ENCODE measurements at places on chromosomes 3 and 15. TPM values are rescaled to one million over a fixed set of nuclear protein-coding genes. Genes with fewer than 3 reads are reported as not detected.

DNA sequence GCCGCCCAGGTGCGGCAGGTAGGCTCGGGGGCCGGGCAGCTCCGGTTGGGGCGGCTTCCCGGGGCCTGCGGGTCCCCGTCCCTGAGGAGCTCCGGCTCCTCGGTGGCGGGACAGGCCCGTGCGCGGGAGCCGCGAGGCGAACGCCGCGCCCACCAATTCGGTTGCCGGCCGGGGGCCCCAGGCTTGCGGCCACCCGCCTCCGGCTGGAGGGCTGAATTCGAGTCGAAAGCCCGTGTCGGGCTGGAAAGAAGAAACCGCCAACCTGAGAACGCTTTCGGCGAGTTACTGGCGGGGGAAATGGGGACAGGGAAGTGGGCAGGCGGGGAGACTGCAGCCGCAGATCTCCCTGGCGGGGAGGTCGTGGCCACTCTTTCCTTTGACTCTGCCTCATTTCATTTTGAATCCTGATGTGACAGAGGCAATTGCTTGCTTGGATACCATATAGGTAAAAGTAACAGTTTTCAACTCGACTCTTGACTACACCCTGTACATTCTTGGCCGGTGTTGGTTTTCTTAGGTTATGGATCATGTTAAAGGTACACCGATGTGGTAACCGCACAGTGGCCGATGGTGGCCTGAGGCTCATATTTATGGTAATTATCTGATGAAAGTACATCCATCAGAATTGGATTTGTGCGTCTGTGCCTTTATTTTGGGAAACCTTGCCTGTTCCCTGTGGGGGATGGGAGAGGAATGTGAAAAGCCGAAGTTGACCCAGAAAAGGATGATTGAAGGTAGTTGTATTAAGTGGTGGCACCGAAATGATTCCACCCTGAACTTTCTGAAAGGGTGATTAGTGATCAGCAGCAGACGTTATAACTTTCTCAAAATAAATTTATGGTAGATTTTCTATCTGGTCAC, 1.7 kb downstream of the B3GNT5 start:
- H3K4me1 ChIP-seq, result peaks cover 10% of the 10 kb centered on the region
- H3K27ac ChIP-seq, result peak overlapping the region; percentile 99
- H3K27me3 ChIP-seq, result no peaks in the 10 kb centered on the region
- DNase-seq, result peak; percentile 26
- H3K4me3 ChIP-seq, result peak overlapping the region; percentile 95

The SOX14 gene
- not detected for total RNA-seq

The MNS1 gene
- 0.60 TPM for total RNA-seq

The ABHD5 gene
- total RNA-seq, result 29.9 TPM

- H3K27ac ChIP-seq, result no peak overlapping the region
- no peak for DNase-seq
- no peaks in the 10 kb centered on the region for H3K27me3 ChIP-seq
- no peaks in the 10 kb centered on the region for H3K4me1 ChIP-seq
- H3K36me3 ChIP-seq, result no peaks in the 10 kb centered on the region
These were observed 158.8 kb downstream of the SMAD6 start for GRCh38 chr15:66860844-66861243.

DNA sequence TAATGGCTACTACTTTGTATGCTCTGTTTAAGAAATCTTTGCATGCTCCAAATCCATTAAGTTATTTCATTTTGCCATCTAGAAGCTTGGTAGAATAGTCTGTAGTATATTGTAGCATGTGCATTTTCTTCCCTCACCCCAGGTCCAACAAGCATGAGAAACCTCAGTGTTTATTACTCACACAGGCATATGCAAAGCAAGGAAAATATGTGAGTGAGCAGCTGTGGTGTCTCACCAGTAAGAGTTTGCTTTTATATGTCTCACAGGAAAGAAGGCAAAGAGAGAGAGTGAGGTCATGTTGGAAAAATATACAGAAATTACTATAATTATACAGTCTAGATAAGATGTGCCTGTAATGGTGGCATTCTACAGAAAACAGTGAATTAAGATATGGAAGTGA, 312.5 kb downstream of the C3orf38 start:
- H3K27ac ChIP-seq, result no peak overlapping the region
- H3K4me1 ChIP-seq, result no peaks in the 10 kb centered on the region
- DNase-seq, result no peak
- H3K27me3 ChIP-seq, result no peaks in the 10 kb centered on the region
- H3K36me3 ChIP-seq, result no peaks in the 10 kb centered on the region
- H3K4me3 ChIP-seq, result no peak overlapping the region

The LMAN1L gene
- not detected for total RNA-seq

The DNAH12 gene
- 1.1 TPM for total RNA-seq

GRCh38 chr3:188529228-188529627, 375.3 kb downstream of the LPP start:
- H3K4me3 ChIP-seq, result no peak overlapping the region
- no peaks in the 10 kb centered on the region for H3K27me3 ChIP-seq
- no peak overlapping the region for H3K27ac ChIP-seq

The KATNBL1 gene
- total RNA-seq, result 166 TPM

The FBXL2 gene
- 11.7 TPM for total RNA-seq

GRCh38 chr3:13718000-13718399, 161.9 kb downstream of the WNT7A start:
- H3K27me3 ChIP-seq, result no peaks in the 10 kb centered on the region
- no peaks in the 10 kb centered on the region for H3K4me1 ChIP-seq
- H3K27ac ChIP-seq, result no peak overlapping the region
- no peaks in the 10 kb centered on the region for H3K36me3 ChIP-seq
- DNase-seq, result no peak
- no peak overlapping the region for H3K4me3 ChIP-seq

The FBXL22 gene
- total RNA-seq, result 0.60 TPM

The PEX5L gene
- 0.40 TPM for total RNA-seq

DNA sequence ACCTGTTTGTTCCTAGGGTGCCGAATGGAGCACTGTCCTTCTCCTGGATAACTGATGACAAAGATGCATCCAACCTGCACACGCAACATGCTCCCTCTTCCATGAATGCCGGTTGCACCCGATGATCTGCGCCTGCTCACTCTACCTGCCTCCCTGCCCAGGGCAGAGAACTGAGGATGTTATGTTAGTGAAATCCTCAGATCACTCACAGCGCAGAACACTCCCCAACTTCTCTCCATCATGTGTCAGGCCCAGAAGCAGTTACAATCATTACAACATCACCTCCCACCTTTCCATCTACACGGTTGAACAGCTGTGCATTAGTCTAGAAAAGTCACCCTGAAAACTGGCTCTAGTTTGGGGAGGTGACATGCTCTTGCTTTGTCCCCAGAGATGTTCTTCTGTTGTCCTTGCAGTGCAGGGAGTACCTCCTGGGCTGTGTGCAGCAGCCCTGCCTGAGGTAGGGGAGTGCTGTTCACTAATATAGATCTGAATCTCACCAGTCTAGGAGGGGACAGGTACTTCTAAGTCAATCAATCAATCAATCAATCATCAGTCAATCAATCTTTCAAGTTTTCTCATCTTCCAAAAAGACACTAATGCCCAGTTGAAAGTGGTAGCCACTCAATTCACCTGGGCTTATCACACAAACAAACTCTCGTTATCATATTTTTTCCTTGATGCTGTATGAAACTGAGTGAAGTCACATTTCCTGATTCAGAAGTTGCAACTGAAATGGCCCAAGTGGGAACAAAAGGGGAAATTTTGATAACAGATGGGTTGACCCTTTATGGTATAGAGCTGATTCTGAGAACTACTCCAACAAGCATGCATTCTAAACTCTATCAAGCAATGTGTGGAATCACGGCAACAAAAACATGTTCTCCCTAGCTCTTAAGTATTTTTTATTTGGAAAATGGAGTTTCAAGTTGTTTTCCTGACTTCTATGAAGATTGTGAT, 15.4 kb upstream of the ISLR start:
- H3K27me3 ChIP-seq, result no peaks in the 10 kb centered on the region
- H3K4me1 ChIP-seq, result peaks cover 19% of the 10 kb centered on the region
- DNase-seq, result no peak
- no peak overlapping the region for H3K4me3 ChIP-seq
- H3K36me3 ChIP-seq, result no peaks in the 10 kb centered on the region

DNA sequence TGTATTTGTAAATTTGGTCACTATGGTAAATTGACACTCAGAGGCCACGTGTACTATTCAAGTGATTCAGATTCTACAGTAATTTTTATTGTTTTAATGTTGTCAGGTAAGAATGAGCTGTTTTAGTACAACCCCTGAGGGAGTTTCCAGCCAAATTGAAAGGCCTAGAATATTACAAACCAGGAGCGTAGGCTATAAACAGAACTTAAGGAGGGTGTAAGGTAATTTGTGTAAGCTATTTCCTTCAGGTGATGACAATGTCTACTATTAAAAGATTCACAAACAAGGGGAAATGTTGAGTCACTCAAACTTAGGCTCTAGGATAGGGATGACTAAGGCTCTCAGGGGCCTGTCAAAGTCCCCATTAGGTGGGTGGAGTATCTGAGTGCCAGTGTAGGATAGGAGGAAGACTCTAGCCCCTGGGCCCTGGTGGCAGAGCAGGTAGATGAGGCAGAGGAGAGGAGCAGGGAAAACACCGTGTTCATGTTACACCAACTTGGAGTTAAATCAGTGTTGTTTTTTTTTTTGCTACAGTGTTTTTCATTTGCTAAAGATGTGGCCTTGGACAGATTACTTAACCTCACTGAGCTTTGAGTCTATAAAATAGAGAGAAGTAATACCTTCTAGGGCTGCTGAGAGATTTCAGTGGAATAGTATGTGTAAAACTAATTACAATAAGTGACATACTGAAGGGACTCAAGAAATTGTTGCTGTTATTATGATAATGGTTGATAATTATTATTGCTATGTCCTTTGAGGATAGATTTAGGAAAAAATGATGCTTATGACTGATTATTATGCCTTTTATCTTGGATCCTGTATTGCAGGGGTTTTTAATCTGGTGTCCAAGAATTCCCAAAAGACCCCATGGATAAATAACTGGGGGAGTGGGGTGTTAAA, 10.3 kb downstream of the TM4SF1 start:
- DNase-seq, result peak; percentile 80
- H3K4me3 ChIP-seq, result no peak overlapping the region
- H3K36me3 ChIP-seq, result no peaks in the 10 kb centered on the region
- peak overlapping the region; percentile 90 for H3K27ac ChIP-seq
- H3K4me1 ChIP-seq, result peaks cover 51% of the 10 kb centered on the region

- peaks cover 25% of the 10 kb centered on the region for H3K4me1 ChIP-seq
- no peaks in the 10 kb centered on the region for H3K36me3 ChIP-seq
- peak overlapping the region; percentile 81 for H3K27ac ChIP-seq
- DNase-seq, result peak; percentile 3
- H3K4me3 ChIP-seq, result no peak overlapping the region
These were observed 49.5 kb downstream of the CCDC12 start for GRCh38 chr3:46926871-46927717.

GRCh38 chr15:56616551-56616950, 116.8 kb downstream of the ZNF280D start:
- peak; percentile 5 for DNase-seq
- H3K27me3 ChIP-seq, result no peaks in the 10 kb centered on the region
- H3K36me3 ChIP-seq, result no peaks in the 10 kb centered on the region
- H3K4me1 ChIP-seq, result no peaks in the 10 kb centered on the region
- H3K4me3 ChIP-seq, result no peak overlapping the region

- no peaks in the 10 kb centered on the region for H3K27me3 ChIP-seq
- no peak overlapping the region for H3K27ac ChIP-seq
- no peaks in the 10 kb centered on the region for H3K36me3 ChIP-seq
- DNase-seq, result peak; percentile 35
- no peak overlapping the region for H3K4me3 ChIP-seq
These were observed 30.5 kb downstream of the EDEM1 start for GRCh38 chr3:5217824-5218595.

The NCBP2 gene
- total RNA-seq, result 60.2 TPM

The COL6A5 gene
- 0.08 TPM for total RNA-seq

DNA sequence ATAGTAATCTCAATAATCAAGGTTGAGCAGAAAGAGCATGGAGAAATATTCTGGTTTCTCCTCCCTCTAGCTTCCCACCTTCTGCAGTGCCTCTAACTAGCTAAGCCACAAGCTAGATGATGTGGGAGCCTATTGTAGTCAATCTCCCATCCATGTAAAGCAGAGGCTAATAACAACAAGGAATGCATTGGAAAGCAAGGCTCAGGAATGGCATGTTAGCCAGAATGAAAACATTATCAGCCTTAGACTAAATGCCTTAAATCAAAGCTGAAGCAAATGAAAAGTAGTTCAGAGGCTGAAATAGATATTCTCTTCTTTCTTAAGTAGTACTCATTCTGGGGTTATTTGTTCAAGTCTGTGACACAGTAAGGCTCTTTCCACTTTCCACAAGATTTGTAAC, 350.3 kb upstream of the DPPA4 start:
- no peaks in the 10 kb centered on the region for H3K27me3 ChIP-seq
- H3K4me1 ChIP-seq, result no peaks in the 10 kb centered on the region
- H3K4me3 ChIP-seq, result no peak overlapping the region
- no peaks in the 10 kb centered on the region for H3K36me3 ChIP-seq
- DNase-seq, result no peak

The FAM219B gene
- total RNA-seq, result 45.9 TPM

GRCh38 chr15:74196175-74196574, 6.4 kb downstream of the STRA6 start:
- no peak overlapping the region for H3K4me3 ChIP-seq
- no peaks in the 10 kb centered on the region for H3K27me3 ChIP-seq
- H3K27ac ChIP-seq, result no peak overlapping the region
- no peaks in the 10 kb centered on the region for H3K36me3 ChIP-seq

- H3K4me3 ChIP-seq, result no peak overlapping the region
- H3K4me1 ChIP-seq, result no peaks in the 10 kb centered on the region
- H3K27me3 ChIP-seq, result no peaks in the 10 kb centered on the region
- DNase-seq, result no peak
These were observed 384.0 kb upstream of the TPM1 start for GRCh38 chr15:62658498-62658897.
